Sigmoid colon (tissue), 7 donors: ENCODE measurements at places on chromosomes 1 and 21. TPM values are rescaled to one million over a fixed set of nuclear protein-coding genes. Genes with fewer than 3 reads are reported as not detected.

Gene RYR2
- under 0.01 TPM for polyA plus RNA-seq

Gene GSTM5
- 2.7 TPM for polyA plus RNA-seq

Gene SLC2A1
- polyA plus RNA-seq: 8.8 TPM

Gene CYP4A22
- polyA plus RNA-seq: not detected

Gene RGS16
- 0.46 TPM for polyA plus RNA-seq

Gene MECR
- polyA plus RNA-seq: 12.6 TPM

Gene UTS2
- not detected for polyA plus RNA-seq

Gene FAM3B
- 1.4 TPM for polyA plus RNA-seq

- no peak overlapping the region for H3K4me3 ChIP-seq
- DNase-seq: no peak
- no peaks in the 10 kb centered on the region for H3K27me3 ChIP-seq
- H3K36me3 ChIP-seq: no peaks in the 10 kb centered on the region
- H3K4me1 ChIP-seq: no peaks in the 10 kb centered on the region
- no peak overlapping the region for H3K27ac ChIP-seq
Measured at GRCh38 chr1:180311011-180311730, 81.1 kb downstream of the LHX4 start.

GRCh38 chr1:168455764-168456163, 88.0 kb downstream of the XCL2 start:
- H3K4me3 ChIP-seq: no peak overlapping the region
- H3K36me3 ChIP-seq: no peaks in the 10 kb centered on the region
- H3K27me3 ChIP-seq: no peaks in the 10 kb centered on the region
- DNase-seq: no peak

- no peak overlapping the region for H3K4me3 ChIP-seq
- no peaks in the 10 kb centered on the region for H3K4me1 ChIP-seq
- H3K27me3 ChIP-seq: no peaks in the 10 kb centered on the region
- DNase-seq: no peak
Measured at GRCh38 chr1:40927781-40928180, 51.7 kb upstream of the CTPS1 start.

DNA sequence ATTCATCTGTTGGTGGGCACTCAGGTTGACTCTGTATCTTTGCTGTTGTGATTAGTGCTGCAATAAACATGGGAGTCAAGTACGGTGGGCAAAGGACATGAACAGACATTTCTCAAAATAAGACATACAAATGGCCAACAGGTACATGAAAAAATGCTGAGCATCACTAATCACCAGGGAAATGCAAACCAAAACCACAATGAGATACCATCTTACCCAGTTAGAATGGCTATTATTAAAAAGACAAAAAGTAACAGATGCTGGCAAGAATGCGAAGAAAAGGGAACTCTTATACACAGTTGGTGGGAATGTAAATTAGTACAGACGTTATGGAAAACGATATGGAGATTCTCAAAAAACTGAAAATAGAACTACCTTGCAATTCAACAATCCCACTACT, 98.9 kb downstream of the TMEM53 start:
- H3K27me3 ChIP-seq: no peaks in the 10 kb centered on the region
- H3K4me3 ChIP-seq: no peak overlapping the region
- H3K4me1 ChIP-seq: no peaks in the 10 kb centered on the region
- no peaks in the 10 kb centered on the region for H3K36me3 ChIP-seq

GRCh38 chr1:168609741-168610510, 33.5 kb downstream of the XCL1 start:
- H3K36me3 ChIP-seq: no peaks in the 10 kb centered on the region
- H3K4me1 ChIP-seq: peaks cover 36% of the 10 kb centered on the region
- no peaks in the 10 kb centered on the region for H3K27me3 ChIP-seq
- H3K27ac ChIP-seq: peak overlapping the region; percentile 57

DNA sequence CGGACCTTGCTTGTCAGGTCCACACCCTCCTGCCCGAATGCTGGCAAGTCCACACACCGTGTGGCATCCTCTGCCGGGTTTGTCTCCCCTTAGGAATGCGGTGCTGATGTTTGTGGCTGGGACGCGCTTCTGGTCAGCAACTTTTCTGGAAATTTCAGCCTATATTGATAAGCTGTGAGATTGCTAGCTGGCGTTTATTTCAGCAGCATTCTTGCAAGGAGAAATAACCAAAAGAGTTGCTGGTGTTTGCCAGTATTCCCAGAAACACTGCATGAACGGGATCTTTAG, 601 bp downstream of the CEPT1 start:
- no peaks in the 10 kb centered on the region for H3K4me1 ChIP-seq
- no peaks in the 10 kb centered on the region for H3K27me3 ChIP-seq
- peak overlapping the region; percentile 81 for H3K4me3 ChIP-seq
- H3K27ac ChIP-seq: peak overlapping the region; percentile 96
- DNase-seq: no peak

GRCh38 chr1:116375887-116376728, 3.1 kb downstream of the ATP1A1 start:
- H3K4me1 ChIP-seq: peaks cover 64% of the 10 kb centered on the region
- peak overlapping the region; percentile 4 for H3K4me3 ChIP-seq
- H3K27me3 ChIP-seq: no peaks in the 10 kb centered on the region

DNA sequence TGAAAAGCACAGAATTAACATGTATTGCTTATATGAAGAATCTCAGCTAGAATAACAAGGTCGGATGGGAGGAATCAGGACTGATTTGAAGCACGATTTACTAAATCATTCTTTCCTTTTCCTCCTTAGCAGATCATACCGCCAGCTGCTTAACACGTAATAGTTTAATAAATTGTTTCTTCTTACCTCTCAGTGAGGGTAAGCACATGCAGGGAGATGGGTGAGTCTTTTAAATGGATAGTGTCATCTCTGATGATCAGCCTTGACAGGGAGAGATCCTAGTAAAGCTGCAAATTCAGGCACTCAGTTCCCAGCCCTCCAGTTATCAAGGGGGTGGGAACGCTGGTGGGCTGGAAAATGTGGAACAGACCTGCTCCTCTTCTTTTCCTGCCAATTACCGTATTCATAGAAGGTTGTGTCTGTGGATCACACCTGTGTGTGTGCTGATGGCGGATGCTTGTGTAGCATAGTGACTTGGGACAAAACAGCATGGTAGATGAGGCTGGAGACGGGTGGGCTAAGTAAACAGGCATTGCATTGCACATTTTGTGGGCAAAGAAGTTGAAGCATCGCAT, 30.7 kb downstream of the NTPCR start:
- no peaks in the 10 kb centered on the region for H3K36me3 ChIP-seq
- H3K27me3 ChIP-seq: no peaks in the 10 kb centered on the region
- no peak overlapping the region for H3K27ac ChIP-seq
- no peak for DNase-seq
- H3K4me1 ChIP-seq: no peaks in the 10 kb centered on the region

DNA sequence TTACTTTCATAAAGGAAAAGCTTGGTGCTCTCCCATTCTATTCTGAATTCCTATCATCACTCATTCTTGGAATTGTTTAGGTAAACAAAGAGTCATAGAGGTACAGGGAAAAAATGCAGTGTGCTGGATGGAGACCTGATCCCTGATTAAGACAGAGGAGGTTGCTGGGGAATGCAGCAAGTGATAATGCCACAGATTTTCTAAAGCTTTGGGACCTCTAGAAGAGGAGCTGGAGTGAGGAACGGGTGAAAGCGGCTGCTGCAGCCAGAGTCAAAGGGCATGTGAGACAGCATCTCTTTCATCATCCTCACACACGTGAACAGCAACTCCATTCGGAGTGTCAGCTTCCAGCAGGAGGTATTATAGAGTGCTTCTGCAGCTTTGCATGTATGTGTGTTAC, 54.9 kb upstream of the DIPK1A start:
- no peak overlapping the region for H3K27ac ChIP-seq
- no peaks in the 10 kb centered on the region for H3K36me3 ChIP-seq
- H3K27me3 ChIP-seq: no peaks in the 10 kb centered on the region
- no peak for DNase-seq
- H3K4me3 ChIP-seq: no peak overlapping the region

- no peak for DNase-seq
- H3K36me3 ChIP-seq: no peaks in the 10 kb centered on the region
- no peak overlapping the region for H3K4me3 ChIP-seq
- no peaks in the 10 kb centered on the region for H3K27me3 ChIP-seq
- no peak overlapping the region for H3K27ac ChIP-seq
Measured at GRCh38 chr1:22772014-22772413, 61.4 kb downstream of the EPHB2 start.

GRCh38 chr1:232922485-232922884, 27.9 kb upstream of the NTPCR start:
- DNase-seq: no peak
- no peak overlapping the region for H3K27ac ChIP-seq
- H3K36me3 ChIP-seq: no peaks in the 10 kb centered on the region

DNA sequence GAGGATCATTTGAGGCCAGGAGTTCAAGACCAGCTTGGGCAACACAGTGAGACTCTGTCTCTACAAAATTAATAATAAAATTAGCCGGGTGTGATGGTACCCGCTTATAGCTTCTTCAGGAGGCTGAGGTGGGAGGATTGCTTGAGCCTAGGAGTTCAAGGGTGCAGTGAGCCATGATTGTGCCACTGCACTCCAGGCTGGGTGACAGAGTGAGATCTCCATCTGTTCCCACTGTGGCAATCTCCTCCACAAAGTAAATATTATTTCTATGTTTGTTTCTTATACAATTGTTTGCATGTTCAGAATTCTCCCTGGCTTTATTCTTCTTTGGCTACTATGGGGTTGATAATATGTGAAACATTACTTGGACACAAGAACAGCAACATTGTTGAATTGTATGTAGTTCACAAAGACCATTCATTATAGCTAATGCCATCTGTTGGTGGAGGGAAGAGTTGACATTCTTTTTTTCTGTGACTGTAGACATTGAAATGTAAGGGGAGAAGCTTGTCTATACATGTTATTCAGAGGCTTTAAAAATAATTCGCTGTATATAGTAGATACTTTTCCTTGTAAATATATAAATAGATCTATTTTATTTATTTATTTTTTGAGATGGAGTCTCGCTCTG, 47.8 kb upstream of the SRSF10 start:
- no peak overlapping the region for H3K4me3 ChIP-seq
- H3K36me3 ChIP-seq: no peaks in the 10 kb centered on the region
- H3K27ac ChIP-seq: no peak overlapping the region
- peaks cover 12% of the 10 kb centered on the region for H3K4me1 ChIP-seq

DNA sequence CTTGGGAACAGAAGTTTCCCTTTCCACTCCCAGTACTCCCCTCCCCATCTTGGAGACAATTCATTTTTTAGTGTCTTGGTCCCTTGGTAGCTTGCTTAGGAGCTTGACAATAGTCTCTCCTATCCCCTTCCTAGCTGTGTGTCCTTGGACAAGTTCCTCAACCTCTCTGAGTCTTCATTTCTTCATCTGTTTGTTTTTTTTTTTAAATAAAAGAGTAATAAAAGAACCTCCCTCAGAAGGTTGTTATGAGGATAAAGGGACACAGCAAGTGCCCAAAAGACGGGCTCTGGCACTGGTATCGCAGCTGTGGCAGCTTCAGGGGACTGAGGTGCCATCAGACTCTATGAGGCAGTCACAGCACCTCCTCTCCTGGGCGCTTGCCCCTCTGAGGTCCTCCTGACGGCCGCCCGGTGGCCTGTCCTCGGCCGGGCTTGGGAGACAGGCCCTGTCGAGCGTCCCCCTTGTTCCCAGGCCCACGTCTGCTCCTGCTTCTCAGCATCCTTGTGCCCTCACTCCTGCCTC, 689.2 kb downstream of the MATN1 start:
- no peaks in the 10 kb centered on the region for H3K27me3 ChIP-seq
- no peaks in the 10 kb centered on the region for H3K4me1 ChIP-seq
- DNase-seq: no peak
- H3K4me3 ChIP-seq: no peak overlapping the region

DNA sequence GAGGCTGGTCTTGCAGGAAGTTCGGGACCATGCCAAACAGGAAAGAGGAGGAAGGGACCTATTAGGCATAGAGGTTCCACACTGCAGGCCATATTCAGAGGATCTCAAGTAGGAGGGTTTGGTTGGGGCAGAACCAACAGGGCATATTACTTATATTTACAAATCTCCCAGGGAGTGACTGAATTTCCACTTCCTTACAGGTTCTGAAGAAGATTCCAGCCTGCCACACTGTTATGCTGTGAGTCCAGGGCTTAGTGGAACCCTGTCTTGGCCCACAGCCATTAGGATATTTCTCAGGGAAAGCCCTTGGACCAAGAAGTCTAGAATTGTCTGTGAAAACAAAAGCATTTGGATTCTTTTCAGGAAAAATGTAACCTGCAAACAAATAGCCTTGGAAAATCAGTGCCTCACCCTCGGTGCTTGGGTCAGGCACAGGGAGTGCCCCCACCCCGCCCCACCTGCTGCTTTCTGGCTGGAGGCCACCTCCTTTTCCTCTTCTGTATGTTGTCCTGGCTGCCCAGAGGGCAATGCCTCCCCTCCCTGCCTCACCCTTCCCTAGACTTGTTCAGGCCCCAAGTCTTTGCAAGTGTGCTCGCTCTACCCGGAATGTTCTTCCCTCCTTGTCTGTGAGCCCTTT, 41.0 kb upstream of the JUN start:
- H3K27me3 ChIP-seq: no peaks in the 10 kb centered on the region
- no peak for DNase-seq
- no peaks in the 10 kb centered on the region for H3K4me1 ChIP-seq
- no peak overlapping the region for H3K4me3 ChIP-seq
- no peaks in the 10 kb centered on the region for H3K36me3 ChIP-seq

DNA sequence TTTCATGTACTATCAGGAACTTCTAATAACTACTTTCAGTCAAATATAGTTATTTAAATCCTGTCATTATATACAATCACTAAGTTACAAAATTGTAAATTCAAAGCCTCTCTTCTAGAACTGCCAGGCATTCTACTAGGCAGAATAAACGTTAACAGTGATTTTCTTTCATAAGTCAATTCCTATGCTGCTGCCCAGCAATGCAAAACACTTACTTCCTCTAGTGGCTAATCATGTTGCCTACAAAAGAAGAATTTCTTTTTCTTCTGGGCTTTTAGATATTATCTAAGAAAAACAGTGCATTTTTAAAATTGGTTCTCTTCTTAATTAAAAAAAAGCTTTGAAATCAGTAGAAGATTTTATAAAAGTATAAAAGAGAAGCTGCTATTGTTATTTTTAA, 509.8 kb upstream of the ADAMTS5 start:
- no peak for DNase-seq
- no peak overlapping the region for H3K27ac ChIP-seq
- no peaks in the 10 kb centered on the region for H3K4me1 ChIP-seq
- H3K27me3 ChIP-seq: no peaks in the 10 kb centered on the region
- H3K36me3 ChIP-seq: no peaks in the 10 kb centered on the region

GRCh38 chr21:42974832-42975820, 764 bp downstream of the PKNOX1 start:
- H3K27ac ChIP-seq: peak overlapping the region; percentile 100
- peak overlapping the region; percentile 95 for H3K4me3 ChIP-seq
- peak; percentile 85 for DNase-seq
- peaks cover 21% of the 10 kb centered on the region for H3K4me1 ChIP-seq
- no peaks in the 10 kb centered on the region for H3K36me3 ChIP-seq

GRCh38 chr1:47911892-47912291, 85.3 kb downstream of the TRABD2B start:
- no peak overlapping the region for H3K4me3 ChIP-seq
- H3K4me1 ChIP-seq: no peaks in the 10 kb centered on the region
- no peaks in the 10 kb centered on the region for H3K27me3 ChIP-seq

GRCh38 chr1:61956784-61957183, 214.5 kb downstream of the PATJ start:
- H3K4me1 ChIP-seq: peaks cover 4% of the 10 kb centered on the region
- DNase-seq: no peak
- no peaks in the 10 kb centered on the region for H3K27me3 ChIP-seq
- H3K4me3 ChIP-seq: no peak overlapping the region
